ENCODE measurements at places on chromosomes 7 and 10.

DNA sequence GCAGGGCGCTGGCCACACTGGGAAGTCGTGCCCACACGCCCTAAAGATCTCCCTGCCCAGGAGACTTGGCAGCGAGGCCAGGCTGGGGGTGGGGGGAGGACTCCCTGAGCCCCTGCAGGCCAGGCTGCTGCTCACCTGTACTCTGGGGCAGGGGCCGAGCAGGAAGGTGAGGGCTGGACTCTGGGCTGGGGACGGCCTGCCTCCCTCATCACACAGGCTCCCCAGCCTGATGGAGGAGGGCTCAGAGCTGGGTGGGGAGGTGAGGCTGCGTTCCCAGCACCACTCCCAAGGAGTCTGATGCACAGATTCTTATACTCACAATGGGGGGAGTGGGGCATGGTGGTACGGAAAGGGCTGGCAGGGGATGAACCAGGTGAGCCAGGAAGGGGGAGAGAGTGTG is 71.2 kb downstream of the ELFN1 start:
- no peak for DNase-seq

- DNase-seq = no peak
Measured at GRCh38 chr10:25699631-25700030, 234.4 kb upstream of the MYO3A start.

GRCh38 chr10:27746397-27747095 is 927 bp upstream of the MKX start:
- DNase-seq = no peak

- DNase-seq = no peak
Measured at GRCh38 chr10:107163076-107163855, 1.2 kb downstream of the SORCS1 start.
